ENCODE measurements at places on chromosomes 11 and 22. TPM values are rescaled to one million over a fixed set of nuclear protein-coding genes. Genes with fewer than 3 reads are reported as not detected.

FUT4 gene
- total RNA-seq = 6.3 TPM

HEPHL1 gene
- total RNA-seq = under 0.01 TPM

NRXN2 gene
- total RNA-seq = 9.4 TPM

TRIM51 gene
- not detected for total RNA-seq

GLB1L2 gene
- total RNA-seq = 1.0 TPM

MRGPRX3 gene
- total RNA-seq = not detected

DENND6B gene
- 1.0 TPM for total RNA-seq

OR8B12 gene
- total RNA-seq = not detected

GLYATL2 gene
- 0.52 TPM for total RNA-seq

MOGAT2 gene
- total RNA-seq = 0.52 TPM

H19 gene
- total RNA-seq = 27,241 TPM

SLC17A6 gene
- total RNA-seq = not detected

KCNK4 gene
- not detected for total RNA-seq

CTR9 gene
- 22.4 TPM for total RNA-seq

TRPM5 gene
- under 0.01 TPM for total RNA-seq

APOL4 gene
- 21.4 TPM for total RNA-seq

PLEKHB1 gene
- total RNA-seq = 1.0 TPM

OR2AG2 gene
- total RNA-seq = not detected

OR2AG1 gene
- not detected for total RNA-seq

SLC16A8 gene
- 1.0 TPM for total RNA-seq

OR52I1 gene
- total RNA-seq = not detected

GPR83 gene
- total RNA-seq = not detected

WBP2NL gene
- total RNA-seq = 1.6 TPM

C1QTNF5 gene
- total RNA-seq = 17.2 TPM

RASGRP2 gene
- total RNA-seq = 12.0 TPM

HBE1 gene
- total RNA-seq = 84.0 TPM

FLRT1 gene
- total RNA-seq = 0.52 TPM

OR51V1 gene
- total RNA-seq = not detected

MYBPC3 gene
- 1.6 TPM for total RNA-seq

SPON1 gene
- total RNA-seq = 20.4 TPM

SHANK2 gene
- total RNA-seq = 2.6 TPM

MYH9 gene
- total RNA-seq = 111 TPM

CYTH4 gene
- total RNA-seq = 12.0 TPM

PKP3 gene
- total RNA-seq = 1.0 TPM

TBX1 gene
- 4.2 TPM for total RNA-seq
